ENCODE measurements at places on chromosomes 11 and 22. TPM values are rescaled to one million over a fixed set of nuclear protein-coding genes. Genes with fewer than 3 reads are reported as not detected.

APOL2 gene
- total RNA-seq, result 116 TPM

CTSF gene
- total RNA-seq, result 12.9 TPM

SCT gene
- not detected for total RNA-seq

TNNI2 gene
- total RNA-seq, result not detected

OR52I2 gene
- not detected for total RNA-seq

FDXACB1 gene
- total RNA-seq, result 3.7 TPM

FIBIN gene
- total RNA-seq, result not detected

TRIM34 gene
- total RNA-seq, result 7.1 TPM

CNGA4 gene
- 0.24 TPM for total RNA-seq

DGCR6L gene
- total RNA-seq, result 29.2 TPM

HIPK3 gene
- 31.9 TPM for total RNA-seq

ANO9 gene
- 36.0 TPM for total RNA-seq

PTH gene
- total RNA-seq, result not detected

PLEKHA7 gene
- total RNA-seq, result 2.7 TPM

OR4X1 gene
- total RNA-seq, result not detected

MS4A8 gene
- total RNA-seq, result not detected

FAM83F gene
- total RNA-seq, result 1.3 TPM

PANX3 gene
- total RNA-seq, result not detected

THRSP gene
- total RNA-seq, result not detected

TSGA10IP gene
- not detected for total RNA-seq

PHLDB1 gene
- 2.2 TPM for total RNA-seq

CST6 gene
- total RNA-seq, result not detected

CD248 gene
- total RNA-seq, result not detected

KCNJ11 gene
- total RNA-seq, result not detected

CFAP300 gene
- not detected for total RNA-seq

PEX26 gene
- 70.5 TPM for total RNA-seq

OR52E2 gene
- total RNA-seq, result not detected

MFRP gene
- total RNA-seq, result not detected

SYT7 gene
- 0.19 TPM for total RNA-seq

BTBD18 gene
- total RNA-seq, result not detected

ANO5 gene
- total RNA-seq, result 0.03 TPM

KDM4E gene
- not detected for total RNA-seq

Data from activated T-helper 17 cell treated with anti-CD3 and anti-CD28 coated beads, Interleukin-2, amount 50 U/mL, for 72 hours (primary cell).